ENCODE measurements at places on chromosomes 5 and 9.

DNA sequence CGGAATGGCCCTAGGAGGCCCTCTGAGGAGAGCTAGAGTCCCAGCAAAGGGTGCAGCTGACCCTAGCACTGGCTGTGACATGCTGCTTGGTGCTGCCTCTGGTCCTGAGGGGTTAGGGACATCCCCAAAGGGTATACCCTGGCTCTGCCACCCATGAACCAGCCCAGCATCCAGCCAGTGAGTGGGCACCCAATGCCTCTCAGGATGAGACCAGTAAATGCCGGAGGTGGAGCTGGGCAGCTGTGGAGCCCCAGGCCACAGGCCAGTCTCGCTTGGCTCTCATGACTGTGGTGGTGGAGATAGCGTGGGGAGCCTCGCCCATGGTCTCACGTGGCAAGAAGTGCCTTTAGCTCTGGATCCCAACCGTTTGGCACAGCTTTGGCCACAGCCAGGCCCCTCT, 3.7 kb upstream of the CEL start:
- no peak for DNase-seq

DNA sequence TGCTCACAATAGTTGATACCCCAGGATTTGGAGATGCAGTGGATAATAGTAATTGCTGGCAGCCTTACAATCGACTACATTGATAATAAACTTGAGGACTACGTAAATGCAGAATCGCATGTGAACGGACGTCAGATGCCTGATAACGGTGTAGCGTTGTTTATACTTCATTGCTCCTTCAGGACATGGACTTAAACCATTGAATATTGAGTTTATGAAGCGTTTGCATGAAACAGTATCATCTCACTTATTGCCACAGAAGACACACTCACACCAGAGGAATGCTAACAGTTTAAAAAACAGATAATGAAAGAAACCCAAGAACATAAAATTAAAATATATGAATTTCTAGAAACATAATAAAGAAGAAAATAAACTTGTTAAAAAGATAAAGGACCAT, 101.6 kb downstream of the GABBR2 start:
- no peak for DNase-seq

GRCh38 chr5:143495110-143495509, 91.6 kb upstream of the NR3C1 start:
- no peak for DNase-seq

GRCh38 chr5:171657473-171657872, 128.1 kb upstream of the SMIM23 start:
- no peak for DNase-seq

Measured in H54 (cell line).